ENCODE measurements at places on chromosomes 4 and X.

DNA sequence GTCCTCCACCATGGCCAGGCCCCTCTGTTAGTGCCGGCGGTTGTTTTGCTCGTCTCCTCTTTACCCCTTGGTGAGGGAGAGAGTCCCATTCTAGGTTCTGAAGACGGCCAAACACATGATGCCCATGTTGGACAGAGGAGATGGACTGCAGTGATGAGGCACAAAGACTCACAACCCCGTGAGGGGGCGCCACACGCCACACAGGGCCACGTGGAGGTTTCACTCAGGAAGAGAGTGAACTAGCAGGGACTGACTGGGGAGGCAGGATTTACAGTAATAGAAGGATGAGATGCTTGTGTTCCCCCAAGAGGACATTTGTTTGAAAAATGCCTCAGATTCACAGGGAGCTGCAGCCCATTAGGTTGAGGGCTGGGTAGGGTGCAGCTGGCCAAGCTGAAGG is 655.3 kb upstream of the FRG1 start:
- no peaks in the 10 kb centered on the region for H3K27me3 ChIP-seq
- H3K36me3 ChIP-seq, result no peaks in the 10 kb centered on the region
- no peak overlapping the region for H3K27ac ChIP-seq
- DNase-seq, result no peak

- no peak overlapping the region for H3K27ac ChIP-seq
- peaks cover 61% of the 10 kb centered on the region for H3K36me3 ChIP-seq
- no peaks in the 10 kb centered on the region for H3K4me1 ChIP-seq
- H3K4me3 ChIP-seq, result no peak overlapping the region
- no peak for DNase-seq
These were observed 22.3 kb downstream of the UBA6 start for GRCh38 chr4:67678612-67679011.

- H3K4me3 ChIP-seq, result no peak overlapping the region
- DNase-seq, result peak; percentile 3
- H3K27me3 ChIP-seq, result no peaks in the 10 kb centered on the region
- H3K36me3 ChIP-seq, result peaks cover 59% of the 10 kb centered on the region
These were observed 7.9 kb downstream of the HUWE1 start for GRCh38 chrX:53678667-53679066.

GRCh38 chr4:71396382-71396781 is 57.6 kb downstream of the SLC4A4 start:
- no peak overlapping the region for H3K4me3 ChIP-seq
- no peaks in the 10 kb centered on the region for H3K4me1 ChIP-seq
- no peak for DNase-seq
- no peaks in the 10 kb centered on the region for H3K27me3 ChIP-seq
- no peaks in the 10 kb centered on the region for H3K36me3 ChIP-seq
- no peak overlapping the region for H3K27ac ChIP-seq

- no peaks in the 10 kb centered on the region for H3K4me1 ChIP-seq
- no peak for DNase-seq
- H3K4me3 ChIP-seq, result no peak overlapping the region
- H3K27ac ChIP-seq, result no peak overlapping the region
- peaks cover 4% of the 10 kb centered on the region for H3K27me3 ChIP-seq
These were observed 33.4 kb downstream of the SLC2A9 start for GRCh38 chr4:9987749-9988362.

DNA sequence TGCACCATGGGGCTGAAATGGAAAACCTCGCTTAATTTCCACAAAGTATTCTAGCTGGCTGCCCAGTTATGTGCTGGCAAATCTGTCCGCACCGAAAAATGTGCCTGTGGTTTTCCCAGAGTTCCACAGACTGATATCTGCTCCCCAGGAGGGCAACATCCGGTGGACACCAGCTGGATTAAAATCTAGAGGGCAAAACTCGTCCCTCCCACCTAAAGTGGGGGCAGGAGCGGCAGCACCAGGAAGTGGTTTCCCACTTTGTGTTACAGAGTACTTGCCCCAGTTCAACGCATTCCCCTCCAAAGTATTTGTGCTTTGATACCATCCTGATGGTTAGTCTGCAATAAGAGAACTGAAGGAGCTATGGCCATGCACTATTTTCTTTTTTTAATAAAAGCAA is 187.6 kb downstream of the TSPAN5 start:
- no peaks in the 10 kb centered on the region for H3K27me3 ChIP-seq
- H3K27ac ChIP-seq, result peak overlapping the region; percentile 2
- H3K4me1 ChIP-seq, result peaks cover 21% of the 10 kb centered on the region
- H3K4me3 ChIP-seq, result peak overlapping the region; percentile 29
- no peak for DNase-seq

DNA sequence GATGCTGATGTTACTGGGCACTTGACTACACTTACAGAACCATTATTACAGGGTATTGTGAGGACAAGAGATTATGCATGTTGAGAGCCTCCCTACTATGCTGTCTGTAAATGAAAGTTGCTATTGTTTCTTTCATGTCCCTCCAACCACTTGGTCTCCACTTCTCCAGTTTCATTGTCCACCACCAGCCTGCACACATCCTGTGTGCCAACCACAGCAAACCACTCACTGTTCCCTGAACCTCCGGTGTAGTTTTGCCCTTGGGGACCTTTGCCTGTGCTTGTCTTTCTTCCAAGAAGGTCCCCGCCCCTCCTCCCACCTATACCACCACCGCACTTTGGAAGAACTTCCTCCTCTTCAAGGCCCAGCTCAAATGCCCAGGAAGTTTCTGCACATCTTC is 43.1 kb upstream of the AFF2 start:
- H3K4me3 ChIP-seq, result no peak overlapping the region
- no peak for DNase-seq
- H3K27ac ChIP-seq, result no peak overlapping the region
- no peaks in the 10 kb centered on the region for H3K4me1 ChIP-seq
- H3K27me3 ChIP-seq, result no peaks in the 10 kb centered on the region

DNA sequence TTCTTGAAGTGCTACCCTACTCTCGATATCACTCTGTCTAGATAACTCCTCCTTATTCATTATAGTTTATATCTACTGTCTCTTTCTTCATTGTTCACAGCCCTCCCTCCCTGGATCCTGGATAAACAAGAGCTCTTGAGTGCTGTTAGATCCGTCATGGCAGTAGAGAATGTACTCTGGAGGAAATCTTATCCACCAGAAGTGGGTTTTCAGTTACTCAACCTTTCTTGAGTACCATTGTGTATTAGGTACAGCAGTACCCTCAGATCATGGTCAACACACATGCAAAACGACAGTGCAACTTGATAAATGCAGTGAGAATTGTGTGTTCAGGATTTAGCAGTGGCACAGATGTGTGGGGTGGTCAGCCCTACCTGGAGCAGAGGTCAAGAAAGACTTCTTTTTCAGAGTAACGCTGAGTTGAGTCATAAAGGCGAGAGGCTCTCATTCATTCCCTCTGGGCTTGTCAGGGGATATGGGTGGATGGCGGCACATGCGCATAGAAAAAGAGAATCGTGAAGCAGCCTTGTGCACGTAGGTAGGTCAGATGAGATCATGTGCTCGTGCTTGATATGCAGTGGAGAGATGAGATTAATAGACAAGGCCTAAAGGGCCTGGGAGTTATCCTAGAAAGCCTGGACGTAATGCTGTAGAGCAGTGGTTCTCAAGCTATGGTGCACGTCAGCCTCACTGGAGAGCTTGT is 89.5 kb downstream of the SNX25 start:
- peak overlapping the region; percentile 19 for H3K27ac ChIP-seq
- no peaks in the 10 kb centered on the region for H3K4me1 ChIP-seq
- no peaks in the 10 kb centered on the region for H3K36me3 ChIP-seq
- H3K27me3 ChIP-seq, result no peaks in the 10 kb centered on the region
- no peak for DNase-seq

GRCh38 chrX:45889471-45889870 is 655.8 kb downstream of the ZNF674 start:
- H3K4me1 ChIP-seq, result no peaks in the 10 kb centered on the region
- DNase-seq, result no peak
- no peak overlapping the region for H3K27ac ChIP-seq

DNA sequence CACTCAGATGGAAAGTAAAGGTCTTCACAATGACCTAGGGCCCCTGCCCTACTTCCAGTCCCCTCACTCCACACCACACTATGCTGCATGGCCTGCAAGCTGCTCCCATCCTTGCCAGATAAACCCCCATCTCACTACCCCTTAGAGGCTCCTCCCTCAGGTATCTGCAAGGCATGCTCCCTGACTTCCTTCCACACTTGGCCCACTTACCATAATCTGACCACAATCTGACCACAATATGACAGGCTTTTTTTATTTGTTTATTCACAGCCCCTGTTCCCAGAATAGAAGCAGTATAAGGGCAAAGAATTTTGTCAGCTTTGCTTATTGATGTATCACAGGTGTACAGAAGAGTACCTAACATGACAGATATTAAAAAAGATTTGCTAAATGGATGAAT is 124.7 kb downstream of the CAMK2D start:
- H3K36me3 ChIP-seq, result peaks cover 11% of the 10 kb centered on the region
- H3K27me3 ChIP-seq, result no peaks in the 10 kb centered on the region
- peak; percentile 39 for DNase-seq
- H3K4me1 ChIP-seq, result peaks cover 46% of the 10 kb centered on the region

DNA sequence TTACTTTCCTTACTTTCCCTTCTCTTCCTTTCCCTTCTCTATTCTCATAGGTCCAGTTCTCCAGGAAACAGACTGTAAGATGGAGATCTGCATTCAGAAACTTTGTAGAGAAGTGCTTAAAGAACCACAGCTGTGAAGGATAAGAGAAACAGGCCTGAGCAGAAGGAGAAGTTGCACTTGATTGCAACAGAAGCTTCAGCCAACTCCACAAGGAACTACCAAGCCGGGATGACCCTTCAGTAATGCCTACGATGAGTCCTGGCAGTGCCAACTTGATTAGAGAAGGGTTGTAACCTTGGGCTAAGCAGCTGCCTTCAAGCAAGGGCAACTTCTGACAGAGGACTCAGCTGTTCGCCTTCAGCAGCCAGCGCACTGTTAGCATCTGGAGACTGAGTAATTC is 413.3 kb upstream of the RASGEF1B start:
- H3K27ac ChIP-seq, result no peak overlapping the region
- peaks cover 9% of the 10 kb centered on the region for H3K4me1 ChIP-seq
- DNase-seq, result no peak
- H3K4me3 ChIP-seq, result no peak overlapping the region
- no peaks in the 10 kb centered on the region for H3K36me3 ChIP-seq

- peaks cover 6% of the 10 kb centered on the region for H3K36me3 ChIP-seq
- peaks cover 18% of the 10 kb centered on the region for H3K4me1 ChIP-seq
- no peak for DNase-seq
- peaks cover 72% of the 10 kb centered on the region for H3K27me3 ChIP-seq
These were observed 2.1 kb downstream of the NDNF start for GRCh38 chr4:121070274-121070673.

GRCh38 chrX:109252789-109253188 is 229.1 kb downstream of the GUCY2F start:
- H3K4me3 ChIP-seq, result no peak overlapping the region
- no peak for DNase-seq

DNA sequence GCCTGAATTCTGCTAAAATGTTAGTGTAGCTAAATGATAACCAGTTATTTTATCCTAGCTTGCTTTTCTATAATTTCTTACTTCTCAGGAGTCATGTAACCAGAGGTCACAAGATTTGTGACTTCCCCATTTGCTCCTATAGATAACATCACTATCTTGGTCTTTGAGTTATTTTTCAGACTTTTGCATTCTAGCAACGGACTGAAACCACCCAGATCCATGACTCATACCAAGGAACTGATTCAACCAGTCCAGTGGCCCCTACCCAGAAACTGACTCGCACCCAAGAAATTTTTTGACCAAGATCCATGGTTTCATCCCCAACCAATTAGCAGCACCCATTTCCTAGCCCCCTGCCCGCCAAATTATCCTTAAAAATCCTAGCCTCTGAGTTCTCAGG is 50.0 kb downstream of the IQCM start:
- H3K27me3 ChIP-seq, result no peaks in the 10 kb centered on the region
- no peak for DNase-seq
- no peaks in the 10 kb centered on the region for H3K36me3 ChIP-seq

DNA sequence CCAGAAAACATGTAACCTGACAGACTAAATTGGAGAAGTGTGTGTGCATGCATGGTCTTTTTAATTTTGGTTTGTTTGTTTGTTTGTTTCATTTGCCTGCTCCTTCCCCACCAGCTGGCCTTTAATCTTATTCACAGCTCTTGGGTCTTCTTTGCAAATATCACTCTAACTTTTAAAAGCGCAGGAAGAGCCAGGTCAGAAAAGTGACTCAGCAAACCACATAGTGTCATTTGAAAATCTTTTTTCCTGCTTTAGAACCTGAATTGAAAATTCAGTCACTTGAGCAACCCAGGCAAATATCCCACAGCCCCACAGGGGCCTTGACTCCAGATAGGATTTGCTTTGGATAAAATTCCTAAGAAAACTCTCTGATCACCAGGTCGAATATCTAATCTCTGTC is 4.6 kb downstream of the TMEM255A start:
- peak overlapping the region; percentile 10 for H3K4me3 ChIP-seq
- peaks cover 26% of the 10 kb centered on the region for H3K4me1 ChIP-seq
- no peak overlapping the region for H3K27ac ChIP-seq

- no peaks in the 10 kb centered on the region for H3K4me1 ChIP-seq
- H3K36me3 ChIP-seq, result peaks cover 2% of the 10 kb centered on the region
- no peaks in the 10 kb centered on the region for H3K27me3 ChIP-seq
- H3K4me3 ChIP-seq, result no peak overlapping the region
These were observed 27.7 kb upstream of the RPL34 start for GRCh38 chr4:108592674-108592986.

GRCh38 chr4:81982846-81983540 is 390.8 kb downstream of the HNRNPD start:
- H3K27ac ChIP-seq, result no peak overlapping the region
- H3K27me3 ChIP-seq, result peaks cover under 1% of the 10 kb centered on the region
- no peaks in the 10 kb centered on the region for H3K36me3 ChIP-seq
- no peak overlapping the region for H3K4me3 ChIP-seq
- H3K4me1 ChIP-seq, result no peaks in the 10 kb centered on the region

DNA sequence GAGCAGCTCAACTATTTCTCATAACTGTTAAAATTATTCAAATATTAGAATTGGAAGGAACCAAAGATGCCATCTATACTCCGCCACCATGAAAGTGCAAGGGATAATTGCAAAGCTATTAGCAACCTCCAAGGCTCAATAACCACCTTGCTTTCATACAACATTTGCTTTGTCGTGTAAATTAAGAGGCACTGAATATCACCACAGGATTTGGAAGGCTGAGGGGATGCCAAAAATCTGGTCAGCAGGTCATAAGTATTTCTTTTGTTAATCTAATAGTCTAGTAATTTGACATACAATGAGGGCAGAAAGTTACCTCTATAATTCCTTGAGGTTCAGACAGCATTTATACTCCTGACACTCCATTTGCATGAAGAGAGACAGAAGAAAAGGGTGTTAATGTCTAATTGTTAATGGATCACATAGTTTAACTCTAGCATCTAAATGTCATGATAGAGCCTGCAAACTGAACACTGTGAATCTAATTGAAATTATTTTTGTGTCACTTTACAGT is 200.9 kb upstream of the DIAPH2 start:
- H3K4me3 ChIP-seq, result no peak overlapping the region
- no peaks in the 10 kb centered on the region for H3K36me3 ChIP-seq
- no peak for DNase-seq

GRCh38 chr4:11179796-11180195 is 248.9 kb downstream of the HS3ST1 start:
- no peaks in the 10 kb centered on the region for H3K27me3 ChIP-seq
- H3K27ac ChIP-seq, result no peak overlapping the region
- no peaks in the 10 kb centered on the region for H3K4me1 ChIP-seq
- H3K36me3 ChIP-seq, result no peaks in the 10 kb centered on the region
- DNase-seq, result no peak
- no peak overlapping the region for H3K4me3 ChIP-seq
